Activated T-cell treated with anti-CD3 and anti-CD28 coated beads, Interleukin-2, amount 50 U/mL, for 72 hours (primary cell): ENCODE measurements at places on chromosomes 6 and 20.

GRCh38 chr6:163398115-163398514 is 16.4 kb upstream of the QKI start:
- DNase-seq: no peak

DNA sequence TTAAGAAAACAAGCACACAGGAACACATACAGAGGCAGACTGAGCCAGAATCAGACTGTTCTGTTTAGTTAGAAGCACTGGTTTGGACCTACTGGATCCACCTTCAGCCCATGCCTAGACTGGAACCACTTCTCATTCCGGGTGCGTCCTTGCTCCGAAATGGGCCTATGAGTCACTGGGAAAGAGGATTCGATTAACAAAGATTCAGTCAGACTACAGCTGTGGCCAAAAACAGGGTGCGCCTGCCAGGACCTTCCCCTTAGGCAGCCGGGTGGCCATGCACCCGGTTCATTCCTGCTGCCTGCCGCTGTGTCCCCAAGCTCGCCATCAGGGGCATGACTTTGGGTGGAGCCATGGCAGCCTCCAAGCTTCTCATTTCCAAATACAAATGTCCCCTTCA is 14.5 kb upstream of the KCNK5 start:
- DNase-seq: no peak

DNA sequence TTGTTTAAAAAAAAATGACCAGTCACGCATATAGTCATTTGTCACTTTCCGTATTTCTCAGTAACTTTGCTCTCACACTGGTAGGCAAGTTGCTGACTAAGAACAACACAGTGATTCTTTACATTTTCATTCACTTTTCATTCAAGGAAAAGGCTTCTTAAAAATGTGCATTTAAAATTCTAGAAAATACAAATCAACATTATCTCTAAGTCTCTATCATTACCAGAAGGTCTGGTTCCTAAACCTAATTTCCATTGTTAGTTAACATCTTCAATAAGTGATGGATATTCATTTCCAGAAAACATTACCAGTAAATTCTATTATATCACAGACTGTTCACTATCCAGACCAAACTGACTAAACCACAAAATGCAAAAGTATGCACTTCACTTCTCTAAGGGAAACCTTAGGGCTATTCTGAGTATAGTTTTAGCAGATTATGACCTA is 115.3 kb downstream of the AHI1 start:
- DNase-seq: no peak

DNA sequence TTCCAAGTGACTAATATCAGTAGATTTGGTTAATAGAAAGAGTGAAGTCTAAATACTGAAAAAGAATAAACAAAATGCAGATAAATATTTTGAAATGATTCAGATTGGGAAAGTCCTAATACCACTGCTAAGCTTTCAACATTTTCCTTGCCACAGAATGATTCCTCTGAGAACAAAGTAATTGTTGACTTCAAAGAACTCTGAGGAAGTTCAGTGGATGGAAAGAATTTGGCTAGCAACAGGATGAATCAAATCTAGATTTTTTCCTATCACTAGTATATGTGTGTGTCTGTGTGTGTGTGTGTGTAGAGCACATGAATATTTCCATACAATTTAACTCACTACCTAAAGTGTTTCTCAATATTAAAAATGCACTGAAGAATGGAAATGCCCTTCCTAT is 107.9 kb upstream of the PREP start:
- DNase-seq: no peak

- DNase-seq: no peak
These were observed 131.1 kb upstream of the HSF2 start for GRCh38 chr6:122268394-122268793.

GRCh38 chr20:44666066-44666465 is 14.6 kb upstream of the ADA start:
- no peak for DNase-seq

- DNase-seq: no peak
These were observed 104.6 kb downstream of the DTD1 start for GRCh38 chr20:18692447-18692846.

DNA sequence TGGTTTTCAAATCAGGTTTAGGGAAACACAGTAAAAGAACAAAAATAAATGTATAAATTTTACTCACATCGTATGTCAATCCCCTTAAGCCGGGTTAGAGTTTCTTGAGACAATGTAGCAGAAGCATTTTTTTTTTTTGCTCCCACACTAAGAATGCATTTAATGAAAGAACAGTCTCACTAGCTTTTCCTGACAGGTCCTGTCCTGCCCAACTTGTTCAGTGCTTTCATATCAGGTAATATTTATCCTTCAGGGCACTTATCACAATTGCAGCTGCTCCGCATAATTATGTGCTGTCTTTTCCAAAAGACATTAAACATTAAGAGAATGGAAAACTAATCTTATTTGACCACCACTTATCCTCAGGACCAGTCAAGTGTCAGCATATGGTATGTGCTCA is 632.0 kb downstream of the HTR1B start:
- DNase-seq: no peak

GRCh38 chr6:121635355-121635754 is 199.9 kb downstream of the GJA1 start:
- no peak for DNase-seq

GRCh38 chr6:80158478-80158989 is 52.1 kb downstream of the BCKDHB start:
- DNase-seq: no peak

DNA sequence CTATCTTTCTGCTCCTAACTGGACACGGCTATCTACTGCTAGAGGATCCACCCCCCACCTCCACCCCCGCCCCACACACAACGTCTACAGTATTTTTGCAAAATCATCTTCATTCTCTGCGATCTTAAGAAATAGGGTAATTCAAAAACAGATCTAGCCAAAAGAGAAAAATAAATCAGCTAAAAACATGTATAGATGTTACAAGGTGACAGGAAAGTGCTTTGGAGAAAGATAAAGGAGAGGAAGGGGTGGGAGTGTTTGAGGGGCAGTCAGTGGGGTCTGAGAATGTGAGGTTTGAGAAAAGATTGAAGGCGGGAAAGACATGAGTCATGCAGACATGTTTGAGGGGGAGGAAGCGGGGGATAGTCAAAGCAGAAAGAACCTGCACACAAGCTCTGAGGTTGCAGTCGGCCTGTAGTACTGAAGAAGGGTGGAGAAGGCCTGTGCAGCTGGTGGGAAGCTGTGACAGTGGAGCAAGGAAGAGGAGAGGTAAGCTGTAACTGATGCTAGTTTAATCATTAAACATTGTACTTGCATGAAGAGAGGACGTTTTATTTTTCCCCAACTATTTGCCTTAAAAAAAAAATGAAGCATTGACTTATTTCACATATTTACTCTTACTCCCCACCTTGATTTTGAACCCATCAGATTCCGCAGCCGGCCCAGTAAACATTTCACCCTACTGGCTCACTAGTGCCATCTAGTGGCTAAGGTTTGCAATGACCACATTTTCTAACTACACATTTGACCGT is 332.6 kb downstream of the ADGRB3 start:
- peak; percentile 55 for DNase-seq

GRCh38 chr6:54717849-54718455 is 128.6 kb upstream of the FAM83B start:
- peak; percentile 35 for DNase-seq

DNA sequence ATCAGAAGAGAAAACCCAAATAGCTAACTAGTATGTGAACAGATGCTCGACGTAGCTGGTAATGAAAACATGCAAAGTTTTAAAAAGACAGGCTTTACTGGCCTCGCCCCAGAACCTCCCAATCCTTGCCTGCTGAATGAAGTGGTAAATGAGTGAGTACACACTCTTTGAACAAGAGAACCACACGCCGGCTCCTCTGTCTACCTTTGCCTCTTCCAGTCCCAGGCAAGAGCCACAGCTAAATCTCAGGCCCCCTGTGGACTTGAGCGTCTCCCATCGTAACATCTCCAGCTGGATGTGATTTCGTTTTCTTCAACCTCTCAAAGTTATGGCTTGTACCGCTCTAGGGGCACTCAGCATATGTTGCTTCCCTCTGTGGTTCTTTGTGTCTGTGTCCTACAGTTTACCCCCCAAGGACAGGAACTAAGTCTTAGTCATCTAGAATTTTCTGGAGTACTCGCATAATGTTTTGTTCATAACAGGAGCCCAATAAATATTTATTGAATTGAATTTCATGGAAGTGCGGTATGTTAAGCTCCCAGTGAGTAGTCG is 153.2 kb upstream of the TAB2 start:
- DNase-seq: no peak

GRCh38 chr6:62390401-62390800 is 104.4 kb upstream of the KHDRBS2 start:
- no peak for DNase-seq

DNA sequence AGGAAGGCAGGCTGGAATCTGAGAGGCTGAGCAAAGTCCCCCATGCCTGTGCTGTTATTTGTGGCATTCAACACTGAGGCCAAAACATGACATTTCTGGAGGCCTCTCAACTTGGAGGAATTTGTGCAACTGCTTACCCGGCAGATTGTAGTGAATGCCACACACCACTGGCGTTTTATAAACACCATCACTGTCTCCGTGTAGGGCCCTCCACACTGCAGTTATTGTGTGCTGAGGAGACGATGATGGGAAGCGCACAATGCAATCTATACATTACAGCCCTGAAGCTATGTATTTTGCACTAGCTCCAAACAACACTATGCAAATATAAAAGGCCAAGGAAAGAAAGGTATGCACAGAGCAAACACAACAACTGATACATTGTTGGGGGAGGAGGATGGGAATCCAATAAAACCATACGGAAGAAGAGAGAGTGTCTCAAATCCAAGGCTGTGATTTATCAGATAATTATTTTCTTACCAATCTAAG is 106.5 kb downstream of the SMLR1 start:
- no peak for DNase-seq

DNA sequence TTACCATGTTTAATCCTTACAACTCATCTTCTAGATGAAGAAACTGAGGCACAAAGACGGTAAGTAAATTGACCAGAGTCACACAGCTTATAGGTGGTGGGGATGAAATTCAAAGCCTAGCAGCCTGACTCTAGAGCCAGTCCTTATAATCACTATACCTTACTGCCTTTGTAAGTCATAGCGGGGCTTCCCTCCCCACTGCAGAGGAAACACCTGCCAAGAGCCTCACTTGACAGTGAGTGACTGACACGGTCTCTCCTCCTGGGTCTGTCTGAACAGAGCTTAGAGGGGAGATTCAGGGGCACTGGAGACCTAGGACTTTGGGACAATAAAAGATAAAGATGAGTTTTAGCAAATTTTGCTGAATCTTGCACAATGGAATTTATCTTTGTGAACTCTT is 12.8 kb downstream of the SUN5 start:
- DNase-seq: no peak

GRCh38 chr6:81553216-81553615 is 199.3 kb downstream of the TENT5A start:
- no peak for DNase-seq

DNA sequence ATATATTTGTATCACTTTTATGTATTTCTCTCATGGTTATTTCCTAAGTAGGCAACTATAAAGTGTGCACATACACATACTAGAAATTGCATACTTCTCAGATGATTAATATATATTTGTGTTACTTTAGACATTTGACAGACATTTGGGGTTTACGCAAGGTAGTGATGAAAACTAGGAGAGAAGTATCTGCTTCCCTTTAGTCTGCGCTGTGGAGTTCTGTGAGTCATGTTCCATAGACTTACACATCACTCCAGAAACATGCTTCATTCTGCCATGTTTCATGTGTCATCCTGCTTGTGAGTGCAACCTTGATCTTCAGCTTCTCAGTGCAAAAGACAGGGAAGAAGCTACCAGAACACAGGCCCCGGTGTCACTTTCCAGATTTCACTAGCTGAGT is 200.7 kb upstream of the BMP2 start:
- DNase-seq: no peak

DNA sequence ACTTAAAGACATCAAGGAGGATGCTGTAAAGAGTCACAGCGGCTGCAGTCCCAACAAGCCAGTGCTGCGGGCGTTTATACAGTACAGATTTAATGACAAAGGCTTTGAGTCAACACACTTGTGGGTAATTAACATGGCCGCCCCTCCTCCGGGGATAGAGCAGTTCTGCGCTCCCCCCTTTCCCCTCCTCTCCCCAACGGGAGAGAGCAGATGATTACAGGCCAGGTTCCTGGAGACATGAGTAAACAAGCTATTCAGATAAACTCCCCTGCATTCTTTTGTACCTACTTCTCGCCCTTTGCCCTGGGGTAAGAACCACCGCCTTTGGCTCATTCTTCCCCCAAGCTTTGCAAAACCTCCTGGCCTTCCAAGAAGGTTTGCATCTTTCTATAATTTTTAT is 23.6 kb upstream of the FABP7 start:
- no peak for DNase-seq

DNA sequence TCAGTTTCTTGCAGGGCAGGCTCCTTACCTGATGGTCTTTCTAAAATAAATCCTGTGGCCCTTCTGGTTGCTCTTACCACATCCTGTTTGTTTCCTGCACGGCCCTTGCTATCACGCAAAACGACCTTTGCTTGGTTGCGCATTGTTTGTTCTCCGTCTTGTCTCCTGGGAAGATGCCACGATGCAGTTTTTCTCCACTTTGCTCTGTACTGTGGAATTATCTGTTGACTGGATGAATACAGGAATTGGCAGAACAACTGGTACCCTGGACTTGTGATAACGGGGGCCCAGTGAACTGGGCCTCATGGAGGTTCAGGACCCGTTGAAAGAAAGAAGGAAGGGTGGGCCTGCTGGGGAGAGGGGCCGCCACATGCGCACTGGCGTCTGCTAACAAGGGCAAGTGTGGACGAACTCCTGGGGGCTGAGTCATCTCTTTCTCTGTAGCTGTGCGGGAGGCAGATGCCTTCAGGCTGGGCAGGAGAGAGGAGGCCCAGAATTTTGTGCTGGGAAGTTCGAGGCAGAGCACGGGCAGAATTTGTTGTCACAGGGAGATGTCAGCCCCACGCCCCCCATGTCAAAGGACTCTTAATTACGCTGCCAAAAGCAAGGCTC is 139.9 kb downstream of the BMP7 start:
- no peak for DNase-seq

- no peak for DNase-seq
These were observed 31.0 kb downstream of the ELOVL2 start for GRCh38 chr6:11012976-11013720.

DNA sequence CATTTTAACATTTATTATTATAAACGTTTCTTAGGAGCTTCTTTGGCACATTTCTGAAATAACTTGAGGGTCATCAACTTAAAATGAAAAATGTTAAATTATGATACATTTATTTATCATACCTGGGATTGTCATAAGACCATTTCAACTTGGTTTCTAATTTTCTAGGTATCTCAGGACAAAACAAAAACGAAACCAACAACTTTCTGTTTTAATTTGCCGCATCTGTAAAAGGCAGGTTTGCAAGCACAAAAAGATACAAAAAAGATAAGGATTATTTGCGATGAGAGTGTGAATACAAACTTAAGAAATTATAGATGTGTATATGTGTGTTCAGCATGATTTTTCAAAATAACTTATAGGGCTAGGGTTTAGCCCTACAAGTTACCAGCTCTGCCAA is 395.0 kb upstream of the RUNX2 start:
- DNase-seq: no peak

GRCh38 chr20:13344671-13345070 is 123.6 kb downstream of the ISM1 start:
- DNase-seq: no peak

GRCh38 chr6:84460491-84460890 is 233.0 kb upstream of the CEP162 start:
- no peak for DNase-seq
